ENCODE measurements at places on chromosomes 4 and X. TPM values are rescaled to one million over a fixed set of nuclear protein-coding genes. Genes with fewer than 3 reads are reported as not detected.

The ADAM29 gene
- not detected for total RNA-seq

The RNF212 gene
- 0.81 TPM for total RNA-seq

The TRPC5OS gene
- total RNA-seq, result not detected

The PHF8 gene
- 15.1 TPM for total RNA-seq

The LDB2 gene
- total RNA-seq, result not detected

The AKAP14 gene
- total RNA-seq, result not detected

Data from A549 treated with dexamethasone at 1 μM for 4 hours (cell line).